ENCODE measurements at places on chromosomes 5 and 9.
A peak's percentile ranks its signal among the peaks of the same experiment; 100 is the strongest.

DNA sequence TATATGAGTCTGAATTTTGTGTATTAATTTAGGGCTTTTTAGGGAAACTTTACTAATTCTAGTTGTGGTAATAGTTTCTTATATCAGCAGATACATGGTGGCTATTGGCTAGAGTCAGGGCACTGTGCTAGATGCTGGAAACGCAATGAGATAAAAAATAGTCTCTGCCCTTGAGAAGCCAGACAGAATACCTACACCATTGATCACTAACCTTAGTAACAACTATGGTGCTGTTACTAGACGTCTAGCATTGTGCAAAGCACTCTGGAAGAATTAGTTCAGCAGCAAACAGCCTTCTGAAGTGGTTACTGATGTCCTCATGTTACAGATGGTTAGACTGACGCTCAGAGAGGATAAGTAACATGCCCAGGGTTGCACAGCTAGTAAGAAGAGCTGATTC, 61.8 kb downstream of the GDA start:
- DNase-seq, result no peak

GRCh38 chr9:107437716-107438115, 51.9 kb downstream of the KLF4 start:
- DNase-seq, result no peak

- DNase-seq, result peak; percentile 41
These were observed 36.0 kb upstream of the BARHL1 start for GRCh38 chr9:132546148-132547051.

DNA sequence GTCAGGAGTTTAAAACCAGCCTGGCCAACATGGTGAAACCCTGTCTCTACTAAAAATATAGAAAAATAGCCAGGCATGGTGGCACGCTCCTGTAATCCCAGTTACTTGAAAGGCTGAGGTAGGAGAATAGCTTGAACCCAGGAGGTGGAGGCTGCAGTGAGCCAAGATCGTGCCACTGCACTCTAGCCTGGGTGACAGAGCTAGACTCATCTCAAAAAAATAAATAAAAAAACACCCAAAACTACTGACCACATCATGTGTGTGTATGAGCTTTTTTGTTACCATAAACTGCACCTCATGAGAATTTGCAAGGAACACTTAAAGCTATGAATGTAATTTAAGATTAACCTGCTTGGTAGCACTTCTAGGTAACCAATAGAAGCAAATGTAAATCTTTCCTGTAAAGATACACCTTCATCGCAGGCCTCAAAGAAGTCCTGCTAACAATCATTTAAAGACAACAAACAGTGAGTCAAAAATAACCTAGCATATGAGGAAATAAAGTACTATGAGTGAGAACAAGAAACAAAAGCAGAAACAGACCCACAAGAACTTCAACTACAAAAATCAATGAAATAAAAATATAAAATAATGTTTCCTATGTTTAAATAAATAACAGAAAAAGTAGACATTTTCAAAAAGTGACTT, 13.0 kb downstream of the SLC38A9 start:
- no peak for DNase-seq

DNA sequence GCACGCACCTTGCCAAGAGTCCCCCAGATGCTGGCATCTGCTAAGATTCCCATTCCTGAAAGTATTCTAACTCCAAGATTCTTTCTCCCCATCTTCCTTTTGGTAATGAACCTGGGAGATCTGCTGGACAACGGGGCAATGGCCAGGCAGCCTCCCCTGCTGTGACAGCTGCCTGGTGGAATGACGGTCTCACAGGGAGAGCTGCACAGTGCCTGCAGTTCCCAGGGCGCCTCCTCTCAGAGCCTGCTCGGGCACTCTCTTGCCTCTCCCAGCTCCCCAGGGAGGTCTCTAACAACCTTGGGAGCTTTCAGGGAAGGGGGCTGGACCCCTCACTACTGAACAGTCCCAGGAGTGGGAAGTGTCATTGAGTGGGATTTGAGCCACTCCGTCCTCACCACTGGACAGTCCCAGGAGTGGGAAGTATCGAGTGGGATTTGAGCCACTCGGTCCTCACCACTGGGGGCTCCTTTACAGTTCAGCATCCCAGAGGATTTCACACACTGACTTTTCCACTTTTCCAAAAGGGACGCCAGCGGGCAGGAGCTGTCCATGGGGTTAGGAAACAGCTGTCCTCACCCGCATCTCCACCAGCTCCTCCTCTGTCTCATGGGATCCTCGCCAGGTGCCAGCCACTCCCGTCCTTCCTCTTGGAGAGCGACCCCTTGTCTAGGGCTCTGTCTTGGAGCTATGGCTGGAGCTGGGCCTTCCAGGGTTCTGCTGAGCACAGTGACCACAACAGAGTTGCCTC, 65.7 kb downstream of the ADAMTS2 start:
- DNase-seq, result peak; percentile 62

DNA sequence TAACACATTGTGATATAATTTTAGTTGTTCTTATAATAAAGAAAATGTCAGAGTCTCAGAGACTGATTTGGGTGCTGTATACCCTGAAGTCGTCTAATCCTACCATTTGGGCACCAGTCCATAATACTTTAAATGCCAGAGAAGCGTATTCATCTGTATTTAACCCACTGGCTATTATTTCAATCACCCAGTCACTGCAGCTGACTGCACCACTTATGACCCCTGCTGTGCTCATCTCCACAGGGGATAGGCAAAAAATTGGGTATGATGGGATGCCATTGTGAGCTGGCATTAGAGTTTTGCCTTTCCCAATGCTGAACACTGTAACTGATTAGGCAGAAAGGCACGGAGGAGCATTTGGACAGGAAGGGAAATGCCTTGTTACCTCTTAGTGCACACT, 599.7 kb downstream of the CAAP1 start:
- peak; percentile 95 for DNase-seq

DNA sequence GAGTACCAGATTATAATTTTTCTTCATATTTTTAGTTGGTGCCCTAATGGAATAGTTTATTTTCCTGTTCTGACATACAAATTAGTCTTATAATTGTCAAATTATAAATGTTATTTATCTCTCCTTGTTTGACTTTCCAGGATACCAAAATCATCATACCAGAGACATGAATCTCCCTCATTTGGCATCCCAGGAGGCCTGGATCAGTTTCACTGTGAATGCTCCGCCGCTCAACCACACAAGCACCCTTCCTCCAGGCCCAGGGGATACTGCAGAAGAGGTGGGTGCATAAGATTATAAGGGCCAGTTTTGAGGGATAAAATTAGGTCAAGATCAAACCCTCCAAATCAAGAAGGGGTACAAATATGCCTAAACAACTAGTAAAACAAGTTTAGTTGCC, 1229.3 kb downstream of the CDH12 start:
- DNase-seq, result no peak

DNA sequence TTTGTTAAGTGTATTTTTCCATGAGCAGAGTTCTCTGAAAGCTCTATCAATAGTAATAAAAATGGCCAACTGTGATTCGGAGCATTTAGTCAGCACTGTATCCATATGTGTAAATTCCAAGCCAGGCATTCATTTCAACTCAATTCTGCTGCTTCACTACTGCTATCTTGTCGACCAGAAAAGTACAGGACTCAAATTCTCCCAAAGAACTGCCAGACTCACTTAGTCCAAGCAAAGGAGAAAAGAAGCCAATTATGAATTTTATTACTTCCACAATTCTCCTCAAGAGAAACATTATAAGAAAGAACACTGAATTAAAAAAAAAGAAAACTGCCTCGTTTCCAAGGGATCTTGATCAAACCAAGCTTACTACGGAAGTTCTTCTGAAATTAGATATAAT, 906.3 kb upstream of the DMAC1 start:
- no peak for DNase-seq

DNA sequence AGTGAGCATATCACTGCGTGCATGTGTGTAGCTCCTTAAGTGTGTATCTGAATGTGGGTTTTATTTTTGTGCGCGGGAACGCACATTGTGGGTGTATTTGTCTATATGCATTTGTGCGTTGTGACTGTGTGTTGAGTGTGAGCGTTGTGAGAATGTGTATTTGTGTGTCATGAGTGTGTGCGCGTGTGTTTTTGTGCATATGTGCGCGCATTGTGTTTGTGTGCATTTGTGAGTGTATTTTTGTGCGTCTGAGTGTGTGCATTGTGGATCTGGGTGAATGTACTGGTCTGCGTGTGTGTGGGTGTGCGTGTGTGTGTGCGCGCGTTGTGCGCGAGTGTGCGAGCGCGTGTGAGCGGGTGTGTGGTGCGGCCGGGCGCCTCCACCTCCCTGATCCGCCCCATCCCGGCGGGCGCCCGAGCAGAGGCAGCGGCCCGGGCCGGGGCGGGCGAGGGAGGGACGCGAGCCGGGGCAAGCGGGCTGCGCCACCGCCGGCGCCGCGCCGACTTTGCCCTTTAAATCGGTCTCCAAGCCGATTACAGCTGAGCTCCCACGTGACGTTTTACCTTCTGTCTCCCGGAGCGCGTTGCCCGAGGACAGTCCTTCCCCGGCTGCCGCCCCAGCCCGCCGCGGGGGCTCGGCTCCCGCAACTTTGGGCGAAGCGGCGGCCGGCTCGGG, at the start of gene RASGRF2:
RASGRF2 (plus strand) TSS at position 596 of the 675 bp plus-strand sequence. CDS start 376 bp downstream, outside the sequence.
- DNase-seq, result peak; percentile 23

- no peak for DNase-seq
These were observed 66.7 kb downstream of the MRPL36 start for GRCh38 chr5:1732945-1733344.

GRCh38 chr5:40191150-40191549, 488.6 kb upstream of the PTGER4 start:
- no peak for DNase-seq

GRCh38 chr5:150271296-150271692, 18.3 kb downstream of the CAMK2A start:
- no peak for DNase-seq

DNA sequence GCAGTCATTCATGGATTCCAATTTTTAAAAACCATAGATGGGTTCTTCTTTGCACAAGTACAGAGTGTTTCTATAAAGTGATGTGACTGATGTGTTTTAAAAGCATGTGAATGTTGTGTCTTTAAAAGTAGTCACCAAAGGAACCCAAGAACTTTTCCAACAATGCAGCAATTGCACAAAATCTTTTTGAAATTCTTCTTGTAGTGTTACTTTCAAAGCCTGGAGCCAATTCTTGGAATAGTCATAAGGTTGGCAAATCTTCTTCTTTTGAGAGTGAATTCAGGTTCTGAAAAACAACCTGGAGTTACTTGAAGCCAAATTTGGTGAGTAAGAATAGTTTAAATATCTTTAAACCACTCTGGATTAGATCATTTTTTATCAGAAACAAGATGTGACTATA, 10.5 kb downstream of the GRAMD2B start:
- peak; percentile 49 for DNase-seq

DNA sequence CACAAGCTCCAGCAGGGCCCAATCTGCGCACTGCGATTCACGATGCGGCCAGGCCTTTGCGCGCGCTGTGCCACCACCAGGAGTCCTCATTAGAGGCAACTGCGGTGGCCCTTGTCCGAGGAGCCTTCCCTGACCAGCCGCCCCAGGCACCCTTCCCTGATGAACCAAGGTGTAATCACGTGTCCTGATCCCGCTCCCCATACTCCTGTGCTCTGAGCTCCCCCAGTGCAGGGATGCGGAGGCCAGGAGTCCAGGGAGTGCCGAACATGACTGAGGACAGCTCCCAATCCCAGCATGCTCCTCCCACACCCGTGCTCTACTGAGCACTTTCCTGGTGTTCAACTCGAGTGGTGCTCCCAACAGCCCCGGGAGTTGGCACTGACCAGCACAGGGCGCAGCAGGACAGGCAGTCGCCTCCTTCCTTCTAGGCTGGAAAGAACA, 134.8 kb downstream of the ZNF354C start:
- no peak for DNase-seq

- peak; percentile 62 for DNase-seq
These were observed 44.8 kb downstream of the PTPN3 start for GRCh38 chr9:109453210-109453842.

GRCh38 chr5:126780165-126780827, 3.4 kb downstream of the LMNB1 start:
- DNase-seq, result peak; percentile 67

DNA sequence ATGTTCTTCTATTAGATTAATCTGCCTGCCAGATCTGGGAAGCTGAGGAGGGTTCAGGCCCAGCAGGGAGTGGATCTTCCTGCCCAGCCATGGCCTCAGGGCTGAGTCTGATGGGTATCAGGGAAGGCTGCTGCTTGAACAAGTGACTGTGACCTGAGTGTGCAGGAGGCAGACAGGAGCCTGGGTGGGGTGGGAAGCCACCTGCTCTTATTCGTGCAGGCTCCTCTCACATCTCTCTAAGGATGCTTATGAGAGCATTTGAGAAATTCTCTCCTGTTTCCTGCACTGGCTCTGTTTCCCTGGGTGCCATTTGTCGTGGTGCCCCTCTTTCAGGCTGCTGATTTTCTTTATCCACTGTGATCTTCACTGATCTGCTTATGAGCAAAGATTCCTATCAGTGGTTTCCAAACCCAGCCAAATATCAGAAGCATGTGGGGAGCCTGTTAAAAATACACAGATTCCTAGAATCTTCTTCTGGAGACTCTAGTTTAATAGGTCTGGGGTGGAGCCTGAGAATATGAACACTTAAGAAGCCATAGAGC, 2.1 kb downstream of the RGS3 start:
- no peak for DNase-seq

DNA sequence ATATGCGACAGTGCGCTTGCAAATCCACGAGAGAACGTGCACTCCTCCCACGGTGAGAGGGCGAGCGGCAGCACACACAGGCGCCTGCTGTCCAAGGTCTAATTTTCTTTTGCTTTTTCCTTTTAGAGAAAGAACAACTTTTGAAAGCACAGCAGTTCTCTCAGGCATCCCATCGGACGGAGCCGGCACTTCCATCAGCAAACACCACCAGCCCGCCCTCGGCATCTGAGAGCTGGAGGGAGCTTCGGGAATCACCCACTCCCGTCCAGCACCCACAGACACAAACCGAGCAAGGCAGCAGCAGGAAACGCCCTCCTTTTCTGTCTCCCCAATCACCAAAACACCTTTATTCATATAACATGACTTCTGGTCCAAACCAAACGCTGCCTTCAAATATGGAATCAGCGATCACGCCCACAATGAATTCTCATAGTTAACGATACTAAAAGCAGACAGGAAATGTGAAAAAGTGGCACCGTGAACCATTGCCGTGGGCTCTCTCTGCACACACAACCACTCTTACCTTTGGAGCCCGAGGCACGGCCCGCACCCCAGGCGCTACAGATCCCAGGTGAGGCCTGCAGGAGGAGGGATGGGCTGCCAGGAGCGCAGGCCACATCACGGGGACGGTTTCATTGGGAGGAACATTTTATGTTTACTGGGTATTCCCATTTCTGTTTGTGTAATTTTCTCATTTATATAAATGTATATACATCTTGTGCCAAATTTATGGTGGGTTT, 14.2 kb downstream of the LPCAT1 start:
- no peak for DNase-seq

DNA sequence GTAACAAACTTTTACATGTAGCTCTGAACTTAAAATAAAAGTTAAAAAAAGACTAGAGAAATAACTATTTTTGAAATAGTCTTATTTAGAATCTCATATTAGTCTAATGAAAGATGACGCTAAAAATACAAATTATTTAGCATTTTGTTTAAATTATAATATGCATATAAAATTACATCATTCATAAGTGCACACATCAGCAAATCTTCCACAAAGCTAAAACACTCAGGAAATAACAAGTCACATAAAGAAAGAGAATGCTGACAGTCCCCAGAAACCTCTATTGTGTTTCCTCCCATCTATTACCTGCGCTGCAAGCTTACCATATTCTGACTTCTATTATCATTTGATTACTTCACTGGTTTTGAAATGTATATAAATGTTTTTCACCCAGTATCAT, 986.9 kb upstream of the SEMA6A start:
- no peak for DNase-seq

- no peak for DNase-seq
These were observed 31.6 kb upstream of the STK32A start for GRCh38 chr5:147203213-147203612.

GRCh38 chr5:14720236-14720923, 55.9 kb downstream of the OTULIN start:
- peak; percentile 78 for DNase-seq

- peak; percentile 82 for DNase-seq
These were observed 108.7 kb downstream of the MAST4 start for GRCh38 chr5:66704790-66705425.

Data from fibroblast of skin of back (primary cell).